EH (cell line): ENCODE measurements at places on chromosomes 12 and 14.

- DNase-seq, result no peak
These were observed 57.9 kb downstream of the SLC38A1 start for GRCh38 chr12:46210873-46211439.

- DNase-seq, result peak; percentile 42
These were observed 456.7 kb upstream of the SEL1L start for GRCh38 chr14:81990312-81990761.

DNA sequence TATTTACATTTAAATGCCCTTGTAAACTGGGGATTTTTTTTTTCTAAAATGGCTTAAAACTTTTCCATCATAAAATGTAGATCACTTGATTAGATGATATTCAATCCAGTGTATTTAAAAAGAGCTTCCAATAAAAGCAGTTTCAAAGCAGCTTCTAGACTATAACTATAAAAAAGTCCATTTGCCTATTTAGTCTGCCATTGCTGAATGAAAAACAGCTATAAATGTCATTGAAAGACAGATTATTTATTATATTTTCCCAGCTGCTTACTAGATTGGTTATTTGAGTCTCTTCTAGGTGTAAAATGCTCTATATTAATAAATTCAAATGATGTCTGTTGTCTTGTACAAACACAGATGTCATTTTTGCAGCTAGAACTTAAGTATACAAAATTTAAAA is 414.8 kb downstream of the RMST start:
- no peak for DNase-seq

DNA sequence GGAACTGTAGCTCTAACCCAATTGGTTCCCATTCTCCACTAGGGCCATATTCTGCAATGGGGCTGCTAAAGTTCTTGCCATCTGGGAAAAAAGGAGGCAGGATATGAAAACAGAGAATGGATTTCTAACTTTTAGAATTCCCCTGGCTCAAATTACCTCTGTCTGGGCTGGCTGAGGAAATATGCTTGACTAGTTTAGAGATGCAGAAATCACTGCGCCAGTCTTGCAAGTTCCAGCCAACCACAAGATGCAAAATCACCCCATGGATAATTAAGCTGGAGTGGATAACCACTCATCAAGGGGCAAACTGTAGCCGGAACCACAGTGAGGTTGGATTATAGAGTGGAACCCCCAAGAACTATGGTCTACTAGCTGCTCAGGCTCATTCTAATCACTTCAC is 126.3 kb downstream of the RALGAPA1 start:
- no peak for DNase-seq

DNA sequence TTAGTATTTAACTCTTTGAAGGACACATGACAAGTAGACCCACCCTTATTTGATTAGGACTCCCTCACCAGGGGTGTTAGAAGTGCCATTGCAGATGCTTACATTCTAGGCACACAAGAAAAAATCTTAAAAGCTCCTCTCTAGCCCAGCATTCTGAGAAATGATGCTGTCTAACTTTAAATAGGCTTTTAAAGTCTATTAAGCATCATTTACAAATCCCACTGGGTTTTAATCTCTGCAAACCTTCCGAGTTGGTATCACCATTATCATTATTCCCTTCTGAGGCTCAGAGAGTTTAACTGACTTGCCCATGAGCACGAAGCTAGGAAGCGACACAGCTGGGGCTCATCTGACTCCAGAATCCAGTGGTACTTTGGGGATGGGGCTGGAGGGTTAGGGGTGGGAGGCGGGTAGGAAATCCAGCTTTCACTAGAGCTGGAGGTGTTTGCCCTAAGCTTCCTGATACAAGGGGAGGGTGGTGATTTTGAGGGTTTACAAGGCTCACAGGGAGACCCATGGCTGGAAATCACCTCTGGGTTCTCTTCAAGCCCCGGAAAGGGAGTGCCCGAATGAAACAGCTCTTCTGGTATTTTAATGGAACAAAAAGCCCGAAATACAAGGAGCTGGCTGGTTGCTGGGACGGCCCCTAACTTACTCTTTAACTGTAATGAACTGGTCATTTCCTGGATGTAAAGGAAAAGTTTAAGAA is 109.2 kb upstream of the FUT8 start:
- DNase-seq, result peak; percentile 43

DNA sequence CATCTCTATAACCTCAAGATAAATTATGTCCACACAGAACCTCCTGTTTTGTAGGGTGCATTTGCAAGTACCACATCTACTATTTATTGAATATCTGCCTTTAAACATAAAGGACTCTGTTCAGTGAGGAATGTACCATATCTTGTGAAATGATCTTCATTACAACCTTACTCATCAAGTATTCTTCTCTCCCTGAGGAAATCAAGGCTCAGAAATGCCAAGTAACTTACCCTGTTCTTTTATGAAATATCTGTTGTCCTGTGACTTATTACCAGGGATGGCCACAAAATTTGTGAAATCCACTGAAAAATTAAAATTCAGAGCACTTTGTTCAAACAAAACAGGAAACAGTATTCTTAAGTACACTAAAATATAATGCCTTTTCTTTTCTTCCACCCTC is 366.7 kb downstream of the GALC start:
- no peak for DNase-seq

- DNase-seq, result peak; percentile 73
These were observed 82.5 kb upstream of the EVL start for GRCh38 chr14:99982537-99983250.

DNA sequence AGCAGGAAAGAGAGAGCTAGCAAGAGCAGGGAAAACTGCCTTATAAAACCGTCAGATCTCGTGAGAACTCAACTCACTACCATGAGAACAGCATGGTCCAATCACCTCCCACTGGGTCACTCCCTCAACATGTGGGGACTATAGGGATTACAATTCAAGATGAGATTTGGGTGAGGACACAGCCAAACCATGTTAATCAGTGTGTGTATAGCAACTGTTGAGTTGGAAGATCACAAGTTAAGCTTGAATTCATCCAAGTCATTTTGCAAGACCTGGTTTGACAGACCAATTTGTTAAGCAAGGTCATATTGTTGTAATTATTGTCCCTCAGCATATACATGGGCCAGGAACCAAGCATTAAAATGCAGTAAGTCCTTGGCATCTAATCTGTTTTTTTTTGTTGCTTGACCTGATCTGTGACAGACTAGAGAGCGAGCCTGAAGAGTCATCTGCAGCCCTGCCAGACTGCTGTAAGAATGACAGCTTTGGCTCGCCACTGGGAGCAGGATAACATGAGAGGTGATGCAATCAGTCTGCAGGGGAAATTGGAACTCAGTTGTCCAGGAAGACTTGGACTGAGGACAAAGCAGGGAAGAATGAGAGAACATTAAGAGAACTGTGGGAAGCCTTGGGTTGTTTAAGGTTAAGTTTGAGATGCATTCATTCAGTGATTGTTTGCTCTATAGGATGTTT is 297.6 kb upstream of the SEL1L start:
- no peak for DNase-seq

GRCh38 chr14:54047645-54048308 is 91.2 kb upstream of the BMP4 start:
- no peak for DNase-seq

DNA sequence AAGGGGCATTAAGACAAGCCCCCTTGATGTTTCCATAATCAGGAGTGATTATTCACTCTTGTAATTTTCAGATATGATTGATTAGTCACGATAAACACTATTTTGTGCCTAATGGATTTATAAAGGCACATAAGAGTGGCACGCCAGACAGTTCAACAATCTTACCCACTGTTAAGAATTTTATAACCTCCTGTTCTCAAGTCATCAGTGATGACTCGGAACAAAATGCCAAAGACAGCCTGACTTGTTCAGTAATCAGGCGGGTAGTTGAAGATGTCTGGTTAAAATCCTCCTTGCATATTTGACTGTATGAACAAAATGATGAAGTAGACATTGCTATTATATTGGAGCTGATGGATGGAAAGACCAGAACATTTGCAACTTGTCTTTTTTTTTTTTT is 212.1 kb upstream of the RMST start:
- DNase-seq, result no peak

- DNase-seq, result no peak
These were observed 926.6 kb downstream of the VRK1 start for GRCh38 chr14:97723819-97724218.

- DNase-seq, result no peak
These were observed 60.4 kb upstream of the MANSC4 start for GRCh38 chr12:27840229-27840999.

- DNase-seq, result no peak
These were observed 5.7 kb upstream of the C14orf93 start for GRCh38 chr14:23015618-23016017.

DNA sequence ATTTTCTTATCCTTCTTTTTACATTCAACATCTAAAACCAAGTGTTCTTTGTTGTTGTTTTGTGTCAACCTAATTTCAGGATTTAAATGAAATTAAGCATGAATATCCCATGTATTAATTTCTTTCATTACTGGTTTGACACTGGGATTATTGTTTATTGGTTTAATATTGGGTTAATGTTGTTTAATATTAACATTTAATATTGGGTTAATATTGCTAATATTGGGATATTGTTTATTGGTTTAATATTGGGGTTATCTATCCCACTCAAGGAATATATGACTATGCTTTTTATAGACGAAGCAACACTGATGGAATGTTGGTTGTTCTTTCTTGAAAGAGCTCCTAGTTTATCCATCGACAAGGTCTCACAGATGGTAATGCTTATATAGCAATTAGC is 45.9 kb downstream of the TMPRSS12 start:
- DNase-seq, result no peak

GRCh38 chr14:94101748-94102147 is 8.8 kb upstream of the IFI27 start:
- no peak for DNase-seq

DNA sequence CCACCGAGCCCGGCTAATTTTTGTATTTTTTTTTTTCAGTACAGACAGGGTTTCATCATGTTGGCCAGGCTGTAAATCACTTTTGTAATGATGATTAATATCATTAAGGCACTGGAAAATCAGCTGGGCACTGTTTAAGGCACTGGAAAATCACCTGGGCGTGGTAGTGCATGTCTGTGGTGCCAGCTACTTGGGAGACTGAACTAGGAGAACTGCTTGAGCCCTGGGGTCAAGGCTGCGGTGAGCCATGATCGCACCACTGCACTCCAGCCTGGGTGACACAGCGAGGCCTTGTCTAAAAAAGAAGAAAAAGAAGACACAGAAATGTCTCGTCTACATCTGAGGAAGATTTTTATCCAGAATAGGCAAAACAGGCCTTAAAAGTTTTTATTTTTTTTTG is 12.7 kb downstream of the SLC11A2 start:
- no peak for DNase-seq

DNA sequence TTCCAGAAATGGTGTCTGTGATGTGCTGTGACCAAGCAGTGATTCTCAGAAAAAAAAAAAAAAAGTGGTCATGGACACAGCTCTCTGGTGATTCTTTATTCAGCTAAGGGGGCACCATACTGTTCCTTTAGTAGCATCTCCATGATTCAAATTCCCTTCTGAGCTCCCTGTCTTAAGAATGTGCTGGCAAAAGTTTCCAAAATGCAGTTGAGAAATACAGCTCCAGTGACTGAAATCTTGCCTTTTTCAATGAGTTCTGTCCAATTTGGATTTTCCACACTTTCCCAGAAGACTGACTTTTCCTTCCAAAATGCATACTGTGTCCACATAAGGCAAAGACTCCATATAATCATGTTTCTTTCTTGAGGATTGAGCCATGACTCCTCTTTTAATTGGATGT is 24.3 kb upstream of the CPM start:
- DNase-seq, result no peak

GRCh38 chr12:82187011-82187410 is 171.2 kb downstream of the CCDC59 start:
- DNase-seq, result no peak

DNA sequence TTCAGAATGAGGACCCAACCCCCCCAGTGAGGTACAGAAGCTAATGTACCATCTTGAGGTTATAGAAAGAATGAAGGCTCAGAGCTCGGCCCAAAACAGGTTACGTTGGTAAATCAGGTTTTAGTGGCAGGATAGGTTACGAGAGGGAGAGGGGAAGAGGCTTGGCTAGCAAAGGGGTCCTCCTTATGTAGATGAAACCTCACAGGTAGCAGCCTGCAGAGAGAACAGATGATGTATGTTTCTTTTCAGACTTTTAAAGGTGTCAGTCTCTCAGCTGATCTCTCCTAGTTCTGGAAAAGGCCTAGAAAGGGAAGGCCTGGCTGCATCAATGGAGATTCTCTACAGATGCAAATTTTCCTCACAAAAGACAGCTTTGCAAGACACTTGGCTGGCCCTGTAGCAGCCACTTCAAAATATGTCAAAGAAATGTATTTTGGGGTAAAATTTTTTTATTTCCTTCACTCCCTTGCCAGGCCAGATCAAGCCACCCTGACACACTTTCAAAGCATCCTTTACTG is 71.7 kb upstream of the CPSF6 start:
- no peak for DNase-seq

GRCh38 chr14:95480109-95480886 is 36.2 kb downstream of the SYNE3 start:
- DNase-seq, result peak; percentile 61

DNA sequence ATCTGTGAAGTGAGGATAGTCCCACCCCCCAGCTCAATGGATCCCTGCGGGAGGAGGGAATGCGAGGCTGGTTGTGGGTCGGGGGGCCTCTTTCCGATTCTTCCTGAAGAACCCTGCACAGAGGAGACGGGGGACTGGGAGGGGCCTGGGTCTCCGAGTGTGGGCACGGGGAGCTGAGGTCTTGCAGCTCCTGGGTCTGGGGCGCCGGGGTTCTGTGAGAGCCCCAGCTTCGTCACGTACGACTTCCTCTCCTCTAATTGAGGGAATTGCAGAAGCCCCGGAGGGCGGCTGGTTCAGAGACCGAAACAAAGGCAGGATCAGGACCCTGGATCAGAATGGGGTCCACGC is 66.6 kb downstream of the DIO3 start:
- DNase-seq, result no peak

- no peak for DNase-seq
These were observed 194.0 kb downstream of the VRK1 start for GRCh38 chr14:96991226-96991625.

- peak; percentile 90 for DNase-seq
These were observed 141.4 kb downstream of the PPM1H start for GRCh38 chr12:62793256-62794217.

- DNase-seq, result no peak
These were observed at the start of gene MYF5 for GRCh38 chr12:80716696-80717469. Gene MYF5, plus strand, starts transcription at chr12:80716912. Its CDS starts 152 bp downstream, at chr12:80717064.

GRCh38 chr14:101887219-101887618 is 77.2 kb upstream of the DYNC1H1 start:
- DNase-seq, result no peak

- DNase-seq, result no peak
These were observed at the start of gene PPP1R1A for GRCh38 chr12:54588110-54588889. Gene PPP1R1A, minus strand, starts transcription at chr12:54588659. Its CDS starts 171 bp downstream, at chr12:54588488.

- no peak for DNase-seq
These were observed 8.0 kb downstream of the ANO6 start for GRCh38 chr12:45223868-45224267.

GRCh38 chr12:108112832-108113556 is 16.1 kb upstream of the WSCD2 start:
- no peak for DNase-seq

GRCh38 chr12:49652921-49653520 is 29.7 kb downstream of the PRPF40B start:
- no peak for DNase-seq

GRCh38 chr12:3150308-3150670 is 73.1 kb downstream of the TSPAN9 start:
- DNase-seq, result no peak

- DNase-seq, result peak; percentile 96
These were observed 3.6 kb upstream of the TNFRSF1A start for GRCh38 chr12:6345319-6346091.
